Brain pericyte (primary cell): ENCODE measurements at places on chromosomes 7 and 10.
A peak's percentile ranks its signal among the peaks of the same experiment; 100 is the strongest.

DNA sequence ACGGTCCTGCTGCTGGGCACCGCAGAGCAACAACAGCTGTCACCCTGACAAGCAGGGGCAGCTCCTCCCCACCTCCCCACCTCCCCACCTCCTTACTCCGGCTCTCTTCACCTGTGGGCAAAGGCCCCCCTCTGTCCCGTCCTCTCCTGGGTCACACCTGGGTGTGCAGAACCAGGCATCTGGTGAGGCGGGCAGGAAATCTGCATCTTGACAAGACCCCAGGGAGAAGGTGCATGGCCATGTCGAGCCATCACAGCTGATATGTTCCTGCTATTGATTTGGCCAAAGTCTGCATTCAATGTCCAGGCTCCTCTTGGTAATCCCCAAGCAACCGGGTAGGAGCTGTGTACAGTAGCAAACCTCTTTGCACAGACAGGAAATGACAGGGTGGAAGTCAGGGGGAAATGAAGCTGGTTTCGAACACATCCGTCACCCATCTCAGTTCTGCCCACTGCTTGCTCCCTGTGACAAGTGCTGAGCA lies 554.2 kb downstream of the DNAJB6 start:
- DNase-seq, result no peak

DNA sequence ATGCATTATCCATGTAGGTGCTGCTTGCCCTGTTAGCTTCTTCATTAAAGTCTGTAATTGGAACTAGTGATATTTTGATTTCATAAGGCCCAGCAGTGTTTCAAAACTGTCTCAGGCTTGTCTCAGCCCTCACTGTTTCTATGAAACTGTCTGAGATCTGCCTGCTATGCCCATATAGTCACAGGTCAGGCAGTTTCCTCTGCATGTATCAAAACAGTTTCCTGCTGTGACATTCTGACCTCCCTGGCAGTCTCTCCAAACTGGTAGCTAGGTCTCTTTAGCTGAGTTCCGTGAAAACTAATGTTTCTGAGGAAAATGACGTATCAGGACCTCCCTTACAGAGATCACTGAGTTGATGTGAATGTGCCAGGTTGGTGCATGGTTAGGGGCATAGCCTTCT lies 18.9 kb upstream of the SEMA3D start:
- DNase-seq, result peak; percentile 13

- no peak for DNase-seq
These were observed 134.4 kb downstream of the BMS1 start for GRCh38 chr10:42916974-42917373.

DNA sequence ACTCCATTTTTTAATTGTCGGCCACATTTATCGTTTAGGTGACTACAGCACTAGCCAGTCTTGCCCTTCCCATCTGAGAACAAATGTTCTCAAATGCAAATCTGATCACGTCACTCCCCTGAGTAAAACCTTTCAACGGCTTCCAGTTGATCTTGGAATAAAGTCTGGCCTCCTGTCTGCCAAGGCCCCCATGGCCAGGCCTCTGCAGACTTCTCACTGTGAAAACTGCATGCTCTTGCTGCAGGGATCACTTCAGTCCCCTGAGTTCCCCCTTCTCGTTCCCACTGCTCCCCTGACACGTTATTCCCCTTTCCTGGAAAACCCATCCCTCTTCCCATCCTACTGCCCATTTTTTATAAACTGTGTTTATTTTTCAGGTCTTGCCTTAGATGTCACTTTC lies 124.1 kb upstream of the NEBL start:
- no peak for DNase-seq

DNA sequence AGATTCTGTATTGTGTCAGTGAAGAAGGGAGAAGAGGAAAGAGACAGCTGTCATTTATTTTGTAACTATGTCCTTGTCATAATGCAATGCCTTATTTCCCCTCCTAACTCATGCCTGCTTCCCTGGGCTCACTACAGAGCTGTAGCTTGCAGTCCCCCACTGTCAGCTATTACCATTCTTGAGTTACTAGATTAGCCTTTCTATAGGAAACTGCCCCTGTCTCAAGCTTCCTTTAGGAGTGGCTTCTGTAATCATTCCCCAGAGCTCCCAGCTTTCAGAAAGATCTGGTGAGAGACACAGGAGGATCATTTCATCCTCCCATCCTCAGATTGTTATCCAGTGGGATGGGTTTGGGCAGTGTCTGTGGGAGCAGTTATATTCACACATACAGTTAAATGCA lies 32.4 kb upstream of the SMKR1 start:
- DNase-seq, result no peak

DNA sequence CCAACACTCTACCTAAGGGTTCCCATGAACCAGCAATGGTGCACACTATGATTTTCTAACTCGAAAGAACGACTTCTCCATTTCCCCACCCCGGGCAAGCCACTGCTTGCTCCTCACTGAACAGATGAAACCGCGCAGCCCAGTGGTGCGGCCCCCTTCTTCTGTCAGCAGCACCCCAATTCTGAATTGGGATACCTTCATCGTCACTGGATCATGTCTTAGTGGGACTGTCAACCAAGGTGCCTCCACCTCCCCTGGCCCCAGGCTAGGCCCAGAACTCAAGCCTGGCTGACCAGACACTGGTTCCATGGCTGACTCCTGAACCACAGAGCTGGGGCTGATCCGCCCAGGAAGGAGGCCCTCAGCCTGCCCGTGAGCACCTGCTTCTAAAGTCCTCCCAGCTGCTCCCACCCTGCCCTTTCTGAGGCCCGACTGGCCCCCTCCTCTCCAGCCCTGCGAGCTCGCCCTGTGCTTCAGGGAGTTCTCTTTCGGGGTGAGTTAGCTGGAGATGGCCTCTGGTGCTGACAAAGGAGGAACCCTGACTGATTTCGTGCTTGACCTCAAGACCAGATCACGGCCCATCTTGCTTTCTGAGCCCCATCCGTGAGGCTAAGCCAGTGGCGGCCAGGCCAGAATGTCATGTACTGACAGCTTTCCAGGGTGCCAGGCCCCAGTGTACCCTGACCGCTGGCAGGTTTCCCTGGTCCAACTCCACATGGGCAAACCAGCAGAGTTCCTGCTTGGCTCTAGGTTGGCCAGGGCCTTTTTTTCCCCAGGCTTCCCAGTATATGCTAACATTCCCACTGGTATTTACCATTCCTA lies 44.5 kb downstream of the FAM53B start:
- DNase-seq, result no peak

GRCh38 chr7:6448943-6449543 lies 1.3 kb upstream of the DAGLB start:
- DNase-seq, result no peak

- no peak for DNase-seq
These were observed 18.3 kb downstream of the CYP26A1 start for GRCh38 chr10:93091960-93092359.

DNA sequence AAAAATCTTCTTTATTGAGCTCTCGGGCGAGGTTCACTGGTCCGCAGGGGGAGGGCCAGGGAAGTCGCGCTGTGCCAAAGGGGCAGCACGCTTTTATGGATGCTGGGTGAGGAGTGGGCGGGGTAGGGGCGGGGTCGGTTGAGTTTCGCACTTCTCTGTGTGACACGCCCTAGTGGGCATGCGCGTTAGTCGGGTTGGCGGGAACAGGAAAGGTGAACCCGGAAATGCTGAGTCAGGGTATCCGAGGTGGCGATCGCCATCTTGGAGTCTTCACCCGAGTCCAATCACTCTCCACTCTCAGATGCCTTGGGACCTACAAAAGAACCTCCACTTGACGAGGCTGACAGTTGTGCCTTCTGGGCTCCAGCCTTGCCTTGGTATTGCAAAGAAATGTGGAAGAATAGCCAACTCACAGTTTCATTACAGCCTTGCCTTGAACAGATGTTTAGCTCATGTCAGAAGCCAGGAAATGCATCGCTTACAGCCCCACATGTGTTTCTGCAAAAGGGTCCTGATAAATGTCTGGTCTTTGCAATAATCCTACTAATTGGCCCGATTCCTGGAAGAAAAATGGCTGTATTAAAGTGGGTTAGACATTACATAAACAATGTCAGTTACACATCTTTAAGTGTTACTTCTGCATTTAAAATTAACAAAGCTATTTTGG lies 64.1 kb downstream of the AHR start:
- DNase-seq, result no peak

GRCh38 chr10:76037531-76038155 lies 606.2 kb downstream of the LRMDA start:
- no peak for DNase-seq

- no peak for DNase-seq
These were observed 75.2 kb upstream of the NPVF start for GRCh38 chr7:25303281-25304181.

- peak; percentile 46 for DNase-seq
These were observed 49.6 kb upstream of the SMNDC1 start for GRCh38 chr10:110354322-110354766.

GRCh38 chr7:130695840-130696239 lies 9.5 kb upstream of the TSGA13 start:
- no peak for DNase-seq

GRCh38 chr10:11183015-11183414 lies 165.3 kb downstream of the CELF2 start:
- no peak for DNase-seq

DNA sequence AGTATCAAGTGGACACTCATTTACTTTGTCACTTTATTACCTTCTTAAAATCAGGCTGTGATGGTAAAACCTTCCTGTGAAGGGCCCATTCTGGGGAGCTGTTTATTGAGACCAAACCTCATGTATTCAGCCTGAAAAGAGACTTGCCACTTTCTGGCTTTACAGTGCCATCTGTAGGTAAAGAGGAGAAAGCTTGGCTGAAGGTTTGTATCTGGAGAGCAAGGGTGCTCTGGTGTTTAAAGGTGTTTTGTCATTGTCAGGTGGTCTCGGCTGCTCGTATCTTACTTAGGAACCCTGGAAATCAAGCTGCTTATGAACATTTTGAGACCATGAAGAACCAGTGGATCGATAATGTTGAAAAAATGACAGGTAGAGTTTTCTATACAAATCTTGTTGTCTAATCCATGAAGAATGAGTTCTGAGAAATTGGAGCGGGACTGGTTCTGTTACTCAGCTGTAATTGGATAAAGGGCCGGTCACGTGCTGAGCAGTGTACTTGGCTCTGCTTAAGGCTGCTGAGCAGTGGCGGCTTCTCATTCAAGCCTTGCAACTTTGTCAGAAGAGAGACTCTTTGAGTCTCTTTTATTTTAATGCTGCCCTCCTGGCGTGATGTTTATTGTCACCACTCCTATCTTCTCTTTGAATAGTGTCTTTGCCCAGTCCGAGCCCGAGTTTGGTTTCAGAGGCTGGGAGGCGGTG lies 46.9 kb downstream of the AP3M1 start:
- DNase-seq, result no peak

DNA sequence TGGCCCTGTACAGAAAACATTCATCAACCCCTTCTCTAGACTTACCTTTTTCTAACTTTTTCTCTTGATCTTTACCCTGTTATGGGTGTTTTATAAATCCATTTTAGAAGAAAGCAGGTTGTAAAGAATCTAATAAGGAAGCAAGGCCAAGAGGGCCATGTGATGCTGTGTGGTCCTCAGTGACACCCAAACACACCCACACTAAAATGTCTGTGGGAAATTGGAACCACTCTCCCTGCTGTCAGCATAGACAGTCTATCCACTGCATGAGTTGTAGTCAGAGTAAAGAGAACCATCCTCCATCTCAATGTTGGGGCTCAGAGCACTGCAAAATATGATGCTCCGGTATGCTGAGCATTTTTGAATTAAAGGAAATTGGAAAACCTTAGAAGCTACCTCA lies 235.5 kb downstream of the SKIDA1 start:
- DNase-seq, result no peak

DNA sequence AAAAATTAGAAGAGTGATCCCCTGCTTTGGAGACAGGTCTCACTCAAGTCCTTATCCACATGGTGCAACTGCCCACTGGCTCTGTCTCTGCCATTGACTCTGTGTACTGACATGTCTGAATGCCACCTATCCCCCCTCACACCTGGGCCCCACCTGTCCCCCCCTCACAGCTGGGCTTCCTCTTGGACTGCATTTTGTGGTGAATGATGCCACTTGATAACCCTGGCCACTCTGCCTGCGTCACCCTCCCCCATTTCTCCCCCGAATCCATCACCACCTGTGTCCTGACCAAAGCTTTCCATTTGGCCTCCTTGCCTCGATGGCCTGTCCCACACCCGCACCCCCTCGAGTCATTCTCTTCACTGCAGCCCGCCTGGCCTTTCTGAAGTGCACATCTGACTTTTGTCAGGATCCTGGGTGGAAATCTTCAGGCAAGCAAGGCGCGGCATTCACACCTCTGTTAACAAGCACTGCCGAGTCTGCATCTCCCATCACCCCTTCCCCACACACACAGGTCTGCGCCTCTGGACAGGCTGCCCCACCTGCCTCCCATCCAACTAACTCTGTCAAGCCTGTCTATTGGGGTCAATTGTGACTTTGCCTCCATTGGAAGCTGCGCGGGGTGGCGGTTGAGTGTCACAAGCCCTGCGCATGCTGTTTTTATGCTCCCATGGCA lies 175.3 kb upstream of the KLF14 start:
- DNase-seq, result no peak

DNA sequence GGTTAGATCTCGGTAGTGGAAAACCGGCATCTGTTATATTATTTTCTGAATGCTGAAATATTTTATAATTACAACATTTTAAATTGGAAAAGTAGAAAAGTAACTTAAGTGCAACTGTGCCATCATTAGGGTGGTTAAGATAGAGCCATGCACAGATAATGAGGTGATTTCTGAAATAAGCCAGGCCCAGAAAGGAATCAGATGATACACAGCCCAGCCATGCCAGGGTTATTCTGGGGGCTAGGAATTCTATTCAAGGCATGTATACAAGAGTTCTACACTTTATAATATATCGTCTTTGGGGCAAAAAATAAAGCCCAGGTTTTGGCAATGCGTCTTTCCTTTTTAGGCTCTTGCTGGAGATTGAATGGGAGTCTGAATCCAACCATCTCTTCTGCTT lies 128.7 kb downstream of the ITGB8 start:
- no peak for DNase-seq
